MCF 10A (cell line): ENCODE measurements at places on chromosomes 5 and 9.

GRCh38 chr9:113465599-113466140, 2.1 kb downstream of the RGS3 start:
- H3K36me3 ChIP-seq: no peaks in the 10 kb centered on the region
- no peak overlapping the region for H3K27ac ChIP-seq
- DNase-seq: no peak
- H3K4me3 ChIP-seq: no peak overlapping the region

GRCh38 chr9:93093127-93093876, 2.7 kb upstream of the CARD19 start:
- H3K36me3 ChIP-seq: peaks cover 5% of the 10 kb centered on the region
- H3K27ac ChIP-seq: no peak overlapping the region
- no peak for DNase-seq
- no peaks in the 10 kb centered on the region for H3K27me3 ChIP-seq

GRCh38 chr5:2752059-2752820, 763 bp upstream of the IRX2 start:
- H3K27me3 ChIP-seq: no peaks in the 10 kb centered on the region
- H3K27ac ChIP-seq: peak overlapping the region; percentile 86
- peaks cover 52% of the 10 kb centered on the region for H3K36me3 ChIP-seq
- peaks cover 7% of the 10 kb centered on the region for H3K4me1 ChIP-seq
- peak overlapping the region; percentile 82 for H3K4me3 ChIP-seq
- peak; percentile 81 for DNase-seq

GRCh38 chr9:129023036-129023907, 4.9 kb downstream of the SH3GLB2 start:
- peak; percentile 65 for DNase-seq
- H3K36me3 ChIP-seq: peaks cover 40% of the 10 kb centered on the region
- H3K27ac ChIP-seq: no peak overlapping the region
- H3K4me1 ChIP-seq: peaks cover 20% of the 10 kb centered on the region

- DNase-seq: no peak
- no peaks in the 10 kb centered on the region for H3K27me3 ChIP-seq
- peaks cover 16% of the 10 kb centered on the region for H3K4me1 ChIP-seq
- no peak overlapping the region for H3K4me3 ChIP-seq
- H3K27ac ChIP-seq: peak overlapping the region; percentile 39
- H3K36me3 ChIP-seq: peaks cover 96% of the 10 kb centered on the region
Observed at GRCh38 chr5:179610903-179611265, 12.6 kb downstream of the HNRNPH1 start.

GRCh38 chr5:16225927-16226326, 46.3 kb upstream of the MARCHF11 start:
- no peaks in the 10 kb centered on the region for H3K4me1 ChIP-seq
- no peak overlapping the region for H3K27ac ChIP-seq
- no peaks in the 10 kb centered on the region for H3K36me3 ChIP-seq
- H3K27me3 ChIP-seq: peaks cover 17% of the 10 kb centered on the region

DNA sequence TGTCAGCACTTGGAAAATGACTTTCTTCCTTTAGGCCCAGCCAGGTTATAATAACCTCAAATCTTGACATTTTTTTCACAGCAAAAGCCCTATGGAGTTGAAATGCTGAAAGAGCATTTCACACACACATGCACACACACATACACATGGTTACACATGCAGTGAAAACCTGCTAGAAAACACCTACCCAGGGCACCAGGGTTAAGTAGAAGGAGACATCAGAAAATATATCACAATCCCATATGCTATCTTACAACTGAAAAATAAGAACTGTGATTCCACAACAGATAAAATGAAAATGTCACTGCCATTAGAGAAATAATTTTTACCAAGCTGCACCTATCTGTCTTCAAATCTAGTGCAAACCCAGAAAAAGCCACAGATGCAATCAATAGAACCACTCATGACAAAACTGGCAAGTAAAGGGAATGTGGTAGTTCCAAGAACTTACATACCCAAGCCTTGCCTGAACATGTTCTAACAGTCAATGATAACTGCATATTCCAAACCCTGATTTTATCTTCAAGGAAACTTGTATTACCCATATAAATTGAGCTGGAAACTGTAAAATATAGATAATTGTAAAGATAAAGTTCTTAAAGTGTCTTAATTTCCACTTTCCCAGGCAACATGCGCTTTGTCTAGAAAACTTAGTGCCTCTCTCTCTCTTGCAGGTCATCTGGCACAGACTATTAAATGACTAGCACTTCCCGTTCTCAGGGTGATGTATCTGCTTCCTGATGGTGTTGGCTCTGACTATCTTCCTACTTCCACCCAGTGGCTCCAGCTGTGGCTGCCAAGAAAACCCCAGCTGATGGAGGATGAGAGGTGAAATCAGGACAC, 250.2 kb upstream of the PTGER4 start:
- H3K4me1 ChIP-seq: peaks cover 19% of the 10 kb centered on the region
- peaks cover 7% of the 10 kb centered on the region for H3K36me3 ChIP-seq
- no peak overlapping the region for H3K27ac ChIP-seq
- no peak overlapping the region for H3K4me3 ChIP-seq
- H3K27me3 ChIP-seq: no peaks in the 10 kb centered on the region

DNA sequence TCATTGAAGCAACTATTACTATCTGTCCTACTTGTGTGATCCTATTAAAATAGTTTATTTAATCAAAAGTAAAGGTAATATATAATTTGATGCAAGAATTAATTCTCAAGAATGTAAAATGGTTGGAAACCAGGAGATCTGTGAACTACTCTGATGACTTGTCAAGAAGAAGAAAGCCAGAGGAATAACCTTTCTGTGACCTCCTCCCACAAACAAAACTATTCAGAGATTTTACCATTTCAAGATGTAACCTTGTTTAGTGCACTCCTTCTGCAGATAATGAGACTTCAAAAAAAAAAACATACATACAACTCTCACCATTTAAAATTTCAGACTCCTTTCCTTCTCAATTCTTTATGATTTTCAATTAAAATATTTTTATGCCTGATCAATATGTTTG, 79.5 kb downstream of the RFX3 start:
- H3K27me3 ChIP-seq: no peaks in the 10 kb centered on the region
- no peaks in the 10 kb centered on the region for H3K36me3 ChIP-seq
- H3K4me1 ChIP-seq: no peaks in the 10 kb centered on the region

DNA sequence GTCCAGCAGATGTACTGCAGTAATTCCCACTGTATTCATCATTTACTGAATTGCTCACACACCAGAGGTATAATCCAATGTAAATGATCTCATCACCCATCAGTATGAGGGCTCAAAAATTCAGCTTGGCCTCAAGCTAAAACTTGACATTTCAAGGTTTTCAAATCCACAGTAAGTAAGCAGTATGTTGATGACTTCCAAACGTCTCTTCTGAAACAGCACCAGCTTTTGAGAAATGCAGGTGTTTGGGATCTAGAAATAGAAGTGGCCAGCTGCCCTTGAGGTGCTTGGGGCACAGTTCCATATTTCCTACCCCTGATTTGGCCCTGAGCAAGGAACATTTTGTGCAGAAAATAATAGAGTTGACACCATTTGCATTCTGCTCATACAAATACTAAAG, 388.0 kb upstream of the TUSC1 start:
- H3K27ac ChIP-seq: no peak overlapping the region
- DNase-seq: no peak
- no peaks in the 10 kb centered on the region for H3K27me3 ChIP-seq
- H3K36me3 ChIP-seq: no peaks in the 10 kb centered on the region

GRCh38 chr5:180381428-180381827, 28.3 kb upstream of the GFPT2 start:
- DNase-seq: no peak
- H3K4me1 ChIP-seq: no peaks in the 10 kb centered on the region
- no peaks in the 10 kb centered on the region for H3K27me3 ChIP-seq
- H3K27ac ChIP-seq: no peak overlapping the region
- peaks cover 4% of the 10 kb centered on the region for H3K36me3 ChIP-seq

GRCh38 chr9:37215830-37216229, 95.5 kb downstream of the ZCCHC7 start:
- H3K27me3 ChIP-seq: no peaks in the 10 kb centered on the region
- H3K4me3 ChIP-seq: no peak overlapping the region

GRCh38 chr5:112143690-112144089, 275.4 kb downstream of the EPB41L4A start:
- H3K27me3 ChIP-seq: no peaks in the 10 kb centered on the region
- H3K4me3 ChIP-seq: no peak overlapping the region
- H3K36me3 ChIP-seq: no peaks in the 10 kb centered on the region
- no peak for DNase-seq

GRCh38 chr5:176366232-176366894, 1.1 kb downstream of the ARL10 start:
- H3K4me1 ChIP-seq: peaks cover 6% of the 10 kb centered on the region
- DNase-seq: no peak
- H3K27me3 ChIP-seq: no peaks in the 10 kb centered on the region
- H3K36me3 ChIP-seq: no peaks in the 10 kb centered on the region

DNA sequence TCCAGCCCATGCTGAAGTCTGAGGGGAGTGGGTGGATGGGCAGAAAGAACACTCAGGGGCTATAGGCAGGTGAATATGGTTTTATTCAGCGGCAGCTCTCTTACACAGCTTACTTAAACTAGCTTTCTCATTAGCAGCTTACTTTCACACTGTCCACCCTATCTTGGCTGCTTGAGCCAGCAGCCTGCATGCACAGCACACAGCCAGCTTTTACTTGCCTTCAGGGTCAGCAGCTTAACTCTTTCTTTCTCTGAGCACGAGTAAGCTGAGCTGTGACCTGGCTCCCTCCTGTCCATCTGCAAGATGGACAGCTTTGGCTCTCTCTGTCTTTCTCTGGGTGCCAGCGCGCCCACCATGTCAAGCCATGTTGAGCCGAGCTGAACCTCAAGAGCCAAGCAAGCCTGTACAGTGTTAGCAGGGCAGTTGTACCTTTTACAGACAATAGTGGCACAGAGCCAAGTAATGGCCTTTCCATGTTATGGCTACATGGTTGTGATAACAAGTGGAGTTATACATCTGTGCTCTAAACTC, 1054.9 kb downstream of the PTPRD start:
- no peak overlapping the region for H3K27ac ChIP-seq
- peaks cover 14% of the 10 kb centered on the region for H3K27me3 ChIP-seq
- no peaks in the 10 kb centered on the region for H3K4me1 ChIP-seq

DNA sequence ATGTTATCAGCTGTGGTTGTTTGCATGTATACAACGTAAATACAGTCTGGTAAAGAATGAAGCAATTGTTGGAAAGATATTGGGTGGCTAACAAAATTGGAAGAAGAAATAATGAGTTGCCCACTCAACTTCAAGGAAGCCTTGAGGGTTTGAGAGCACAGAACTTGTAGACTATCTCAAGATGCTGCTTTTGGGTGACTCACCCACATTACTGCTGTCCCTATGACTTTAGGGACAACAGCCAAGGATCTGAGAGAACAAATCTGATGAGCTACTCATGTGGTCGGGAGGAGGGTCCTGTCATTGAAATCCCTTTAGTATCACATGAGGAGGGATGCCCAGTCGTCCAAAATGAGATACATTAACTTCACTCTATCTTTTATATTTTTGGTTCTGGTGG, 261.8 kb downstream of the GAS1 start:
- no peak overlapping the region for H3K4me3 ChIP-seq
- H3K27me3 ChIP-seq: no peaks in the 10 kb centered on the region
- H3K4me1 ChIP-seq: peaks cover 4% of the 10 kb centered on the region
- H3K27ac ChIP-seq: no peak overlapping the region
- DNase-seq: no peak

GRCh38 chr9:75974016-75974766, 83.7 kb downstream of the PCSK5 start:
- no peaks in the 10 kb centered on the region for H3K27me3 ChIP-seq
- H3K27ac ChIP-seq: no peak overlapping the region
- no peaks in the 10 kb centered on the region for H3K4me1 ChIP-seq
- H3K4me3 ChIP-seq: no peak overlapping the region
- H3K36me3 ChIP-seq: no peaks in the 10 kb centered on the region

GRCh38 chr9:99445371-99445891, 223.3 kb downstream of the SEC61B start:
- H3K4me1 ChIP-seq: peaks cover 9% of the 10 kb centered on the region
- no peak overlapping the region for H3K27ac ChIP-seq
- H3K4me3 ChIP-seq: no peak overlapping the region
- no peaks in the 10 kb centered on the region for H3K36me3 ChIP-seq

- peaks cover 5% of the 10 kb centered on the region for H3K4me1 ChIP-seq
- no peak overlapping the region for H3K27ac ChIP-seq
- no peak overlapping the region for H3K4me3 ChIP-seq
Observed at GRCh38 chr5:135835766-135836165, 1.3 kb downstream of the SLC25A48 start.

DNA sequence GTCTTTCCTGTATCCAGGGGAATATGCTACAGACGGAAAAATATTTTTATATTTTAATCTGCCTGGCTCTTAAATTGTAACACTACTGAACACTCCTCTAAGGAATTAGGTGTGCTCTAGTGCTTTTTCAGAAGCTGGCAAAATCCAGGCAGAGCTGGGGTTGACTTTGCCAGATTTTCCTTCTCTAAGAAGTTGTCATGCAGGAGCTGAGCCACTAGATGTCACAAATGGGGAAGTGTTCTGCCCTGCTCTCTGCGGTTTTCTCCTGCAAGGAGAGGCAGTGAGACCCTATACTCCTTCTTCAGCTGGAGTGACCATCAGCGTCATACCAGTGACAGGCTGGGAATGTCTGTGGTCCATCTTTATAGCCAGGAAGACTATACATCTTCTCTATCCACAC, 112.5 kb downstream of the HAPLN1 start:
- peak; percentile 59 for DNase-seq
- H3K4me1 ChIP-seq: no peaks in the 10 kb centered on the region
- H3K27ac ChIP-seq: no peak overlapping the region
- H3K4me3 ChIP-seq: no peak overlapping the region
